ENCODE measurements at places on chromosomes 3 and 15.

DNA sequence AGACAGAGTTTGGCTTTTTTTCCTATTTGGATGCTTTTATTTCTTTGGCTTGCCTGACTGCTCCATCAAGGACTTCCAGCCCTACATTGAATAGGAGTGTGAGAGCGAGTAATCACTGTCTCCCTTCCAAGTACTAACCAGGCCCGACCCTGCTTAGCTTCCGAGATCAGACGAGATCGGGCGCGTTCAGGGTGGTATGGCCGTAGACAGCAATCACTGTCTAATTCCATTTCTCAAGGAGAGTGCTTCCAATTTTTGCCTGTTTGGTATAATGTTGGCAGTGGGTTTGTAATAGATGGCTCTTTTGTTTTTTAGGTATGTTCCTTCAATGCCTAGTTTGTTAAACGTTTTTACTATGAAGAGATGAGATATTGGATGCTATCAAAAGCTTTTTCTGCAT is 125.0 kb upstream of the PEX5L start:
- no peak for DNase-seq

- DNase-seq, result no peak
These were observed 592.5 kb downstream of the MECOM start for GRCh38 chr3:169071003-169071402.

DNA sequence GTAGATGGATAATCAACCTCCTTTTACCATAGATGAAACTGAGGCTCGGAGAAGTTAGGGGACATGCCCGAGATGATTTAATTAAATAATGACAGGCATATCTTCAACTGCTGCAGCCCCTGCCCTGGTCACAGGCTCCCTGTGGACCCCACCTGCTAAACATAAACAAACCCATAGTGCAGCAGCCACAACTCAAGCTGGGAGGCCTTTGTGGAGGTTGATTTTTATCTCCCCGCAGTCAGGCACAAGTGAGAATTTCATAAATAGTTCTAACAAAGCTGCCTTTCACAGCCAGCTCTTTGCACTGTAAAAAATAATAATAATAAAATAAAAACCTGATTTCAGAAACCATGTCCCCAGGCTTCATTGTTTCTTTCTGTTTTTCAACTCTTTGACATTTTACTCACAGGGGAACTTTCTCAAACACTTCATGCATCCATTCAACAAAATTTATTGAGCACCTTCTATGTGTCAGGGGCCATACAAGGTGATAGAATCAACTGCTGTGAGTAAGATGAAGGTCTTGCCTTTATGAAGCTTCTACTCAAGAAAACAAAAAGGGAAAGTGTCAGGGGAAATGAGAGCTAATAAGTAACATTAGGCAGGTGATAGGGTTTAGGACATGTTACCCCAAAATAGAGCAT is 393.6 kb upstream of the PROK2 start:
- DNase-seq, result no peak

GRCh38 chr15:42608110-42608531 is 32.7 kb downstream of the STARD9 start:
- DNase-seq, result no peak

- peak; percentile 18 for DNase-seq
These were observed 33.5 kb upstream of the PTPN23 start for GRCh38 chr3:47347217-47347801.

DNA sequence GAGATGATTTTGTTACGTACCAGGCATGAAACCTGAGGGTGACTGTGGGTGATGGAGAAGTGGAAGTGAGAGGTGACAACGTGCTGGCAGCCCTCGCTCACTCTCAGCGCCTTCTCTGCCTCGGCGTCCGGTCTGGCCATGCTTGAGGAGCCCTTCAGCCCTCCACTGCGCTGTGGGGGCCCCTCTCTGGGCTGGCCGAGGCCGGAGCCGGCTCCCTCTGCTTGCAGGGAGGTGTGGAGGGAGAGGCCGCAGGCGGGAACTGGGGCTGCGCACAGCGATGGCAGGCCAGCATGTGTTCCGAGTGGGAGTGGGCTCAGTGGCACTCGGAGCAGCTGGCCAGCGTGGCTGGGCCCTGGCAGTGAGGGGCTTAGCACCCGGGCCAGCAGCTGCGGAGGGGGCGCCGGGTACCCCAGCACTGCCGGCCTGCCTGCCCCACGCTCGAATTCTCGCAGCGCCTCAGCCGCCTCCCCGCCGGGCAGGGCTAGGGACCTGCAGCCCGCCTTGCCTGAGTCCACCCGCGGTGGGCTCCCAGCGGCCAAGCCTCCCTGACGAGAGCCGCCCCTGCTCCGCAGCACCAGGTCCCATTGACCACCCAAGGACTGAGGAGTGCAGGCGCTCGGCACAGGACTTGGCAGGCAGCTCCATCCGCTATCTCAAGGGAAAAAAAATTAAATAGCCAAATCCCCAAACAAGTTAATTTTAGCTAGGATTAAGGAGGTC is 29.7 kb upstream of the MYRIP start:
- DNase-seq, result no peak

- DNase-seq, result no peak
These were observed 20.2 kb upstream of the CCDC66 start for GRCh38 chr3:56536735-56537134.

- DNase-seq, result no peak
These were observed 129.2 kb upstream of the COL8A1 start for GRCh38 chr3:99509224-99509623.

GRCh38 chr3:135503760-135504686 is 461.5 kb upstream of the PPP2R3A start:
- DNase-seq, result peak; percentile 73

DNA sequence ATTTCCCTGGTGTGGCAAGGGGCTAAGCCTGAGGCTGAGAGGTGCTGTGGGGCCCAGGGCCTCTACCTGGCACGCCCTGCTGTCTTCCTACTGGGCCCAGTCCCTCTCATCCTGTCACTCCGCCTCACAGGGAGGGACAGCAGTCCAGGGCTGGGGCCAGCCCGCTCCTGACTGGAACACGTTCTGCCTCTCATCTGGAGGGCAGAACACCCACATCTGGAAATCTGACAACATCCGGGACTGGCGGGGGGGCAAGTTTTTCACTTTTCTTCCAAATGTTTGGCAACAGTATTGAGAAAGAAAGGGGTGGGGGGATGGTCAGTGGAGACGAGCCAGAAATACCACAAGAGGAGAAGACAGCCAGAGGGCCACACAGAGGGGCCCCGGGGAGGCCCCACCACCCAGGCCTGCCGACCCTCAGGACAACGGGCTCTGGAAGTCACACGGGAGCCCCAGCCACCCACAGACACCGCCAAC is 1.8 kb upstream of the MYL3 start:
- DNase-seq, result peak; percentile 62

DNA sequence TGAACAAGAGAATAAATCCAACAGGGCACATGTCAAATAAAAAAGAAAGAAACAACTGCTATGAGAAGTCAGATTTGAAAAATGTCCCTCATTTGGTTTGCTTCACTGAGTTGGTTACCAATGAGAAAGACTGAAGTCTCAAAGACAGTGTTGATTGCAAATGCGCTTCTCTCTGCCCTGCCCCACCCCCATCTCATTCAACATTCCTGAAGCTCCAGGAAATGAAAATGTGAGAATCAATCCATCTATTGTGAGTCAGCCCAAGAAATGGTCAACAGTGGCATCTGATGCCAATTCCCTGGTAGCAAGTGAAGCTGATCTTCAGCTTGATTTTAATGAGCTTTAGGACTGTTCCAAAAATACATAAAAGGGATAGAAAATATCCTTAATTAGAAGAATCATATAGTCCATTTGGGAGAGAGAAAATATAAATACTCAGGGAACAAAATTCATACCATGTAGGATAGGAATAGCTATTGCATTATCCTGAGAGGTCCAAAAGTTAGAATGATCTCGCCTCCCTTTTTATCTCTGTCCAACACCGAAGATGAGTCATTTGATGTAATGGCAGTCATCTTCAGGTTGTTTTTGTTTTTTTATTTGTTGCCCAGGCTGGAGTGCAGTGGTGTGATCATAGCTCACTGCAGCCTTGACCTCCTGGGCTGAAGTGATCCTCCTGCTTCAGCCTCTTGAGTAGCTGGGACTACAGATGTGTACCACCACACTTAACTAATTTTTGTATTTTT is 200.3 kb upstream of the UMPS start:
- no peak for DNase-seq

GRCh38 chr15:83378921-83379578 is 68.1 kb upstream of the SH3GL3 start:
- no peak for DNase-seq

- DNase-seq, result peak; percentile 84
These were observed 683 bp downstream of the UBE2Q2 start for GRCh38 chr15:75843678-75844581.

DNA sequence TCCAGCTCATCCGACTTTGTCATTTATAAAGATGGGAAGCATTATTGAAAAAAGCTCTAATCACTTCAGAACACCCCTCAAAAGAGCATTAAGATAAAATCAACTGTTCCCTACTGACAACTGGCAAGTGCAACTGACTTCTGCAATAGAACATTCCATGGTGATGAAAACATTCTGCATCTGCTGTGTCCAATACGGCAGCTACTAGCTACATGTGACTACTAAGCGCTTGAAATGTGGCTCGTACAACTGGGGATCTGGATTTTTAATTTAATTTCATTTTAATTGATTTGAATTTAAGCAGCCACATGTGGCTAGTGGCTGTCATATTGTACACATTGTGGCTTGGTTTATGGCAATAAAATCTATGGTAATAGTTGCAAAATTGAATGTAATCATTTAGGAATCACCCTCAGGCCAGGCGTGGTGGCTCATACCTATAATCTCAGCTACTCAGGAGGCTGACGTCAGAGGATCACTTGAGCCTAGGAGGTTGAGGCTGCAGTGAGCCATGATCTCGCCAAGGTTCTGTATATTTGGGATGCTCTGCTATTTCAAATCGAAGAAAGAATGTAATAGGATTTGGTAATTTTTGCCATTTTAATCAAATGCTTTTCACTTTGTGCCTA is 390.3 kb downstream of the GABRB3 start:
- no peak for DNase-seq

GRCh38 chr3:35187908-35188307 is 451.4 kb upstream of the ARPP21 start:
- no peak for DNase-seq

DNA sequence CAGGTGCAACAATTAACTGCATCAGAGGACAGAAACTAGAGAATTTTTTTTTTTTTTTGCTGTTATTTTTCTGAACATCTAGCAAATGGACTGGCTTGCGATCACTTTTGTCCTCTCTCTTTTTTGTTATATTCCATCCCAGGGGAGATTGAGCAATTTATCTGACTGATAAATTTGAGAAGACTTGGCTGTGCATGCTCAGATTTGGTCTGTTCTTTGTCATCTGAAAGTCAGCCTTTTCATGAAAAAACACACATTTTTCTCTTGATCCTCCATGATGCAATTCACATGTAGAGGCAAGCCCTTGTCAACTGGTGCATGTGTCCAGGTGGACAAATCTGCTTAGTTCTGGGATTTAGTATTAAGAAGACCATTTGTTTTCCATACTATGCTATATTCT is 309.3 kb downstream of the LRRC3B start:
- DNase-seq, result no peak

DNA sequence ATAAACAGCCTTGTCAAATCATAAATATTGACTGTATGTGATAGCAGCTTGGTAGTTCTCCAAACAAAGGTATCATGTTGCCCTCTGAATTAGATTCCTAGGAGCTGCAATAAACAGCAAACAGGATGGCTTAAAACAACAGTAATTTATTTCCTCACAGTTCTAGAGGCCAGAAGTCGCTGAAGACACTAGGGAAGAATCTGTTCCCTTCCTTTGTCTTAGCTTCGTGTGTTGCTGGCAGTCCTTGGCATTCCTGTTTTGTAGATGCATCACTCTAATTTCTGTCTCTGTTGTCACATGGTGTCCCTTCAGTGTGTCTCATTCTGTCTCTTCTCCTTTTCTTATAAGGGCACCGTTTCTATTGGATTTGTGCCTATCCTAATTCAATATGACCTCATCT is 679.3 kb downstream of the OTOL1 start:
- no peak for DNase-seq

DNA sequence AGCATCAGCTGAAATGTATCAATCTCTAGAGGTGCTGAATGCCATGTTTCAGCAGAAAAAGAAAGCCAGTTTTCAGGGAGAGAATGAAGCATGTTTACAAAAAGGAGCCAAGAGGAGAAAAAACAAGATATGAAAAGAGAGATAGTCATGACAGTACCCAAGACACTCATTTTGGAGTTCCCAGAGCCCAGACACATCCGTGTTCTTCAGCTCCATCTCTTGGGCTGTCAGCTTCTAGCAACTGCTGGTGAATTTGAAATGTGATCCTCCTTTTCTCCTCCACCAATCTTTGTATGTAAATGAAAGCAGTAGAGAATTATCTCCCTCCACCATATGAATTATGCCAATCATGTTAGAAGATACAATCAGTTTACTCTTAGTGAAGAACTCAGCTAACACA is 93.0 kb upstream of the SLC25A36 start:
- no peak for DNase-seq

- no peak for DNase-seq
These were observed 403.6 kb downstream of the TIGIT start for GRCh38 chr3:114697401-114697800.

GRCh38 chr3:29466442-29466841 is 185.6 kb downstream of the RBMS3 start:
- no peak for DNase-seq

DNA sequence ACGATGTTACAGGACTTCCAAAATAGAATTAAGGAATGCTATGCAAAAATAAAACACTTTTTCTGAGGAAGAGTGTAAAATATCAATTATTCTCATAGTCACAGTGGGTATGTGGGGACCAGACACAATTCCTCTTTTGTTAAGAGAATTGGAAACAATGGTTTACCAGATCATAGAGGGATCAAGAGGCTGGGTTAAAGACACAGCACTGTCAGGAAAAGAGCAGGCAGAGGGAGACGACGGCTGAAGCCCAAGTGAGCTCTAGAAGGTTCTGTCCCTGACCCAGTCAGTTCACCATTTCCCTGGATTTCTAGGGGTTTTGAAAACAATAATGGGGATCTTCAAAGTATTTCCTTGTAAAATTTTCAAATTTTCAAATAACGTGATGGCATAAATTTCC is 54.0 kb upstream of the POLR2M start:
- DNase-seq, result no peak

DNA sequence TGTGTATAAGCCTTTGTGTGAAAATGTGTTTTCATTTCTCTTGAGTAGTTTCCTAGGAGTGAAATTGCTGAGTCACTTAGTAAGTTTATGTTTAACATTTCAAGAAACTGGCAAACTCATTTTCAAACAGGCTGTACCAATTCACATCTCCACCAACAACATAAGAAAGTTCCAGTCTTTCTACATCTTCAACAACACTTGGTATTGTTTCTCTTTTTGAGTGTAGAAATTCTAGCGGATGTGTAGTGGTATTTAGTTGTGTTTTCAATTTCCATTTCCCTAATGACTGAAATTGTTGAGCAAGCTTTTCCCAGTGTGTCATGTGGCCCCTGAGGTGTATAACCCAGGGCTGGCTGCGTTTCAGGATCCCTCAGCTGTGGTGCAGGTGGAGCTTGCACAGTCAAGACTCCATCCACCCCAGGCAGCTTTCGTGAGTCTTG is 258.5 kb downstream of the PDCD6IP start:
- no peak for DNase-seq
